Natural killer cell (primary cell): ENCODE measurements at places on chromosomes 7 and 10.

- DNase-seq, result no peak
These were observed 37.7 kb upstream of the TOMM7 start for GRCh38 chr7:22860337-22860736.

DNA sequence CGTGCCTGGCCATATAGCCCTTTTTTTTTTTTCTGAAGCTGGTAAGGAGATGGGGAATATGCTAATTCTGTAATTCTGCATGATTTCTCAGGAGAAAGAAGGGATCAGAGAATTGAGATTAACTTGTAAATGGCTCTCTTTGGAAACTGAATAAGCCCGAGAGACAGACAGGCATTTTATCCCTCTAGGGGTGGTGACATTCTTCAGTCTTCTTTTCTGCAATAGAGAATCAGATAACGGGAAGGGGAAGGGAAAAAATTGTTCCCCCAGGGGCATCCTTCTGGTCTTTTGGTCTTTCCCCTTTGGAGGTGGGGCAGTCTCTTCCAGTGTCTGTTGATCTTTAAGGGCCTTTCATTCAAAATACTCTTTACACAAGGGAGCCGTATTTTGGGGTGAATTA, 34.2 kb downstream of the HK1 start:
- DNase-seq, result no peak

DNA sequence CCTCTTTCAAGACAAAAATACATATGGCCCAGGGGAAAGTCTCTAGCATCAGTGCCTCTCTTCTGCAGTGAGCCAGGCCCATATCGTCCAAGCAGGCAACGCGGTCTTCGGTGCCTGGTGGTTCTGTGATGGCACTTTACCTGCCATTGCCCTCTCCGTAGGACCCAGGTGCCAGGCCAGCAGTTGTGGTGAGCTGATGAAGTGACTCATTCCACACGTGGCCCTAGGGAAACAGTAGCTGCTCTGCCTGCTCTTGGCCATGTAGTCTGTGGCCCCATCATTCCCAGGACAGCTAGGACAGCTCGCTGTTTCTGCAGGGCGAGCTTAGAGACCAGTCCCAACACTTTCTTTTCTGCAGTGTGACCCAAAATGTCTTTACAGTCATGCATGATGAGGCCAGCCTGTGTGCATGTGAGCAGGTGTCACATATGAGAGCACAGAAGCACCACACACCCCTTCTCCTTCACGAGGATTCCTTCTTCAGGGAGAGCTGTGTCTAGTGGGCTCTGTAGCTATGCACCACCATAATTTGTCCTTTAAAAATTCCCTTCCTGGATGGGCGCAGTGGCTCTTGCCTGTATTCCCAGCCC, 39.0 kb downstream of the SVIL start:
- DNase-seq, result no peak

GRCh38 chr10:79333513-79333912, 13.8 kb upstream of the PPIF start:
- DNase-seq, result no peak
